ENCODE measurements at places on chromosomes 4 and X.

GRCh38 chrX:12779534-12779933 is 11.7 kb upstream of the PRPS2 start:
- DNase-seq, result no peak

- no peak for DNase-seq
These were observed 1906.6 kb upstream of the TENM3 start for GRCh38 chr4:180336494-180337090.

GRCh38 chr4:23972187-23972586 is 82.3 kb upstream of the PPARGC1A start:
- DNase-seq, result no peak

DNA sequence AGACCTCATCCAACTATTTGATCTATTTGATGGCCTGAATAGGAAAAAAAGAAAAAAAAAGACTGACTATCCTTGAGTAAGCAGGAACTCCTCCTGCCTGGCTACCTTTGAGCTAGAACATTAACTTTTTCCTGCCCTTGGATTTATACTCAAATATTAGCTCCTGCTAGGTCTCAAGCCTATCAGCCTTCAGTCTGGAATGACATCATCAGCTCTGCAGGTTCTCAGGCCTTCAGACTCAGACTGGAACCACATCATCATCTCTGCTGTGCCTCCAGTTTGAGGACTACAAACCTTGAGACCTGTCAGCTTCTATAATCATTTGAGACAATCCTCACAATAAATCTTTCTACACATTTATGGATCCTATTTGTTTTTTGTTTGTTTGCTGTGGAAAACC is 754.0 kb upstream of the SLIT2 start:
- no peak for DNase-seq

DNA sequence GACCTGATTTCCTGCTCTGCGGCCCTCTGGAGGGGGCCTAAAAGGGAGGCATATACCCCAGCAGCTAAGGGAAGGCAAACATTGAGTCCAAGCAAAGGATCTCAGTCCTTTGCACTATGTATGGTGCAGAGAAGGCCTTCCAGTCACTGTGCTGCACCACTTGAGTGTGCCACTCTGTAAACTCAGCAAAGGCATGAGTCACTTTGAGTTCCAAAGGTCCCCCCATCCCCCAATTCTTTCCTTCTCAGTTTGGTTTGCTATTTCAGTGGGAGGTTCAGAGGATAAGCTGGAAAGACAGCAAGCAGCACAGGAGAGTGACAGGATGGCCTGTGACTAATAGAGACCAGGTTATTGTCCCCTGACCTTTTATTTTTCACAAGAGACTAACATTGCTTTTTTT is 131.3 kb downstream of the FHDC1 start:
- no peak for DNase-seq

GRCh38 chr4:72119946-72120345 is 88.1 kb downstream of the NPFFR2 start:
- DNase-seq, result no peak

- DNase-seq, result peak; percentile 83
These were observed at the start of gene USP9X for GRCh38 chrX:41084893-41085511. USP9X (plus strand) TSS chrX:41085445; CDS start chrX:41123629, 38,184 bp downstream.

GRCh38 chr4:173094739-173095421 is 73.7 kb upstream of the GALNT7 start:
- DNase-seq, result no peak

DNA sequence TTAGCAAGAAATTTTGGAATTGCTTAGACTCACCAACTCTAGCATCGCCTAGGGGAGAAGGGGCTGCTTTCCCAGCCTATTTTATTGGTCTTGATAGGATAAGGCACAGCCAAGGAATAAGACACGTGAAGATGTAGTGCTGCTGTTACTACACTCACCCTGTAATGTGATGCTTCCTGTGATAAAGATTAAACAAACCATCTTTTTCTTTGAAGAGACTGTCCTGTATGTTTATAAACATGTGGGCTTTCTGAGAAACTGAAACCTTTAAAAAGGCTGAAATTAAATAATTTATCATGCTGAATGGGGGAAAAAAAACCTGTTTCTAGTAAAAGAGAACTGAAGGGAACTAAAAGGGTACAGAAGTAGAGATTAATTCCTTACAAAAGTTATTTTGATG is 13.2 kb downstream of the TAPT1 start:
- no peak for DNase-seq

DNA sequence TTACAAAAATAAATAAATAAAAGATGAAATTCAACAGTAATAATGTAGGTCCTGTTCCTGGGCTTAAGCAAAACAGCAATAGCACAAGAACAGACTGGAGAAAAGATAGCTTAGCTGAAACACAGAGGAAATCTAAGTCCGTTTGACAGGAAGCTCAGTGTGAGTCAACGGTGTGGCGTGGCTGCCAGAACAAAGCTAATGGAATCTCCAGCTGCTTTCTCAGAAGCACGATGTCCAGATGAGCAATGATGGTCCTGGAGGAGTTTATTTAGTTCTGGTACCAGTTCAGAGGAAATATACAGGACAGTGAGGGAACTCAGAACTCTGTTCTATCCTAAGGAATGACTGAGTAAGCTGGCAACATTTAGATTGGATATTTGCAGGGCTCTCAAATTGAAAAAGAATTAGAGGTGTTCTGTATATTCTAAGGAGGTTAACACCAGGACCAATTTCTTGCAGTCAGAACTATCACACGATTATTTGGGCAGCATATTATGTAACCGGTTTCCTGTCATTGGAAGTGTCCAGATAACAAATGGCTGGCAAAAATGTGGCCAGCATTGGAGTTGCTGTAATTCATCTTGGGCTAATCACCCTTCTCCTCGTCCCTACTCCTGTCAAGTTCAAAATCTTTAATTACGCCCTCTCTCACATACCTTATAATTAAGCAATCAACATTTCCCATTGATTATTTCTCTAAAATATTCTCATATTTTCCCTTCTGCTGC is 12.7 kb downstream of the GAB3 start:
- DNase-seq, result no peak

GRCh38 chr4:146335763-146336409 is 121.5 kb downstream of the REELD1 start:
- DNase-seq, result no peak

DNA sequence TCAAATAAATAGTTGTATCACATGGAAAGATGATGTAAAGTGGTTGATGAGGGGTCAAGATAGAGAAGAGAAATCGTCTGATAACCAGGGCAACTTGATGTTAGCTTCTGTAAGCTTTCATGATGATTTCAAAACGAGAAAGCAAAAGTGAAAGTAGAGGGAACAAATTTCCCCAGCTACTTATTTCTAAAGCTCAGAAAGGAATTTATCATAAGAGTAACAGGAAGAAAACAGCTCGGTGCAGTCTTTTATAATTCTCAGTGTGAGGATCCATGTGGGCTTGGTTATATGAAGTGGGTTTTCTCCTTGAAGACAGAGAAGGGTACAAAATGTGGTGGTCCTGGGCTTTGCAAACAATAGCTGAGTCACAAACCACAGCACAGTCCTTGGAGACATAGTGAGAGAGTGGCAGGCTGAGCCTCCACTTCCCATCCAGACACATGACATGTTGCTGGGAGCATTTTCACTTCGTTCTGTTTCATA is 32.1 kb upstream of the GLRA2 start:
- DNase-seq, result no peak

DNA sequence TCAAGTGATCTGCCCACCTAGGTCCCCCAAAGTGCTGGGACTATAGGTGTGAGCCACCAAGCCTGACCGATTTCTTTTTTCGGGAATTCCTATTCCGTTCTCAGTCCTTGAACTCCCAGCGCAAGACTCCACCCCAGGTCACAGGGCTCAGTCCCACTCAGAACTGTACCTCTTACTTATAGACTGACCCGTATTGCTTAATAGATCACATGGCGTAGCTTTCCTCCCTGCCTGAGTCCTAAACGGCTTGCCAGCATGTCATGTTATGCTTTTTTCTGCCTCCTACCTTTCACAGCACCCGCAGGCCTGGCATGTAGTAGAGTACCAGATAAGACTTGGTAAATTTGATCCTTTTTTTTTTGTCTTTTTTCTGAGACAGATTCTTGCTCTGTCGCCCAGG is 22.4 kb downstream of the SAT1 start:
- DNase-seq, result no peak

DNA sequence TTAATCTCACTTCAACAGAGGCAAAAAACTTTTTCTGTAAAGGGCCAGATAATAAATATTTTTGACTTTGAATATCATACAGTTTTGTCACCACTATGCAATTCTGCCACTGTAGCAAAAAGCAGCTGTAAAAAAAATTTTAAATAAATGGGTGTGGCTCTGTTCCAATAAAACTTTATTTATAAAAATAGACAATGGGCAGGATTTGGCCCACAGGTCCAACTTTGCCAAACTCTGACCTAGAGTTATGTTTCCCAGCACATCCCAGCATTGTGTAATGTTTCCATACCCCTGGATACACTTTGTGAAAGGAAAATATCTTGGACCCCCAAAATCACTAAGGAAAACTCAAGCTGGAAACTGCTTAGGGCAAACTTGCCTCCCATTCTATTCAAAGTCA is 94.9 kb upstream of the USP38 start:
- DNase-seq, result no peak

- DNase-seq, result no peak
These were observed 339.1 kb downstream of the PAPSS1 start for GRCh38 chr4:107380836-107381438.

- no peak for DNase-seq
These were observed 73.7 kb upstream of the STIM2 start for GRCh38 chr4:26786916-26787315.

- no peak for DNase-seq
These were observed 69.6 kb upstream of the C4orf50 start for GRCh38 chr4:6087669-6088341.

GRCh38 chr4:177367336-177367735 is 57.7 kb downstream of the NEIL3 start:
- no peak for DNase-seq

GRCh38 chr4:145982791-145983190 is 44.2 kb upstream of the ZNF827 start:
- no peak for DNase-seq

GRCh38 chr4:119103263-119103662 is 32.4 kb upstream of the MYOZ2 start:
- DNase-seq, result no peak

DNA sequence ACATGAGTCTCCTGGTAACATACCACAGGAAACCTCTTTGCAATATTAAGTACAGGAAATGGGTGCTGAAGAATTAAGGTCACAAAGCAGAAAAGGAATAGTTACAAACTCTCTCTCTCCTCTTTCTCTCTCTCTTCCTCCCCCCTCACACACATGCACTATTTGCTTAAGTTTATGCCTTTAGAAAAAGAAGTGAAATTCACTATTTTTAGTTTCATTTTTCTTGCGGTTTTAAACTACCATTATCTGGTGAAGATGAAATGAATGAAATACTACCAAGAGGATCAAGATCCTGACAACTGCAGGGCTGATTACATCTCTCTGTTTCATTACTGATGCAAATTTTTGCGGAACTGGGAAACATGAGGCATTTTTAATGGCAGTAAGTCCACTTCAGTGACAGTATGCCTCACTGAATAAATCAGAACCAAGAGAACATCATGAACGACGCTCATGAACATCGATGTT is 64.3 kb upstream of the FTHL17 start:
- DNase-seq, result no peak

GRCh38 chr4:85681221-85681657 is 206.3 kb downstream of the ARHGAP24 start:
- no peak for DNase-seq

DNA sequence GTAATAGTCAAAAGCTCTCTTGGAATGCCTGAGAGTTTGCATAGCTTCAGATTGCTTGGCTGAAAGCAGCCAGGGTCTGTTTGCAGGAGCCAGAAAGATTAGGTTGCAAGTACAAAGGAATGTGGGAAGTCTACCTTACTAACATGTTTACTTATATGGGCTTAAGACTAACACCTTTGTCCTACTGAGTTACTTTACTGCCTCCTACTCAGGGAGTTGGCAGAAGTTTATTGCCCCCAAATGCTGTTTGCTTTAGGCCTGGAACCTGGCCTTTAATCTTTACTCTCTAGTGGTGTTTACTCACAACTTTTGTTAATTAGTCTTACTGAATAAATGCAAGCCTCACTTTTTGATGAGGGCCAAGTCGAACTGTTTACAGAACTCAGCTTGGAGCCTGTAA is 219.4 kb upstream of the ZC4H2 start:
- DNase-seq, result no peak

- DNase-seq, result no peak
These were observed 409.1 kb upstream of the TEX13C start for GRCh38 chrX:124910611-124911010.

GRCh38 chr4:182144626-182145333 is 98.4 kb upstream of the TENM3 start:
- DNase-seq, result no peak

DNA sequence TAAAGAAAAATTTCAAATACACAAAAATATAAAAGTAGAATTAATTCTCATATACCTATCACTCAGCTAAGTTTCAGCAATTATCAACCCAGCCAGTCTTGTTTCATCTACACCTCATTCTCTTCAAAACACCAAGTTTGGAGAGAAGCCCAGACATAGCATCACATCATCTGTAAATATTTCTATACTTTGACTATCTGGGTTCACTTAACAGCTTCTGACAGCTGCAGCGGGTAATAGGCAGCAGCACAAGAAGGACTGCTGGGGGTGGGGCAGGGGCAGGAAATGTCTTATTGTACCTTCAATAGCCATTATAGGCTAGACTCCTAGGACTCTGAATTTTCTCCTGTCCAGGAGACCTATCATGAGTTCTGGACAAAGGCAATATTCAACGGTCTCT is 54.1 kb downstream of the PHF8 start:
- DNase-seq, result no peak

GRCh38 chr4:6224735-6225134 is 24.4 kb upstream of the JAKMIP1 start:
- no peak for DNase-seq

GRCh38 chrX:101223226-101223625 is 3.6 kb downstream of the DRP2 start:
- DNase-seq, result no peak

DNA sequence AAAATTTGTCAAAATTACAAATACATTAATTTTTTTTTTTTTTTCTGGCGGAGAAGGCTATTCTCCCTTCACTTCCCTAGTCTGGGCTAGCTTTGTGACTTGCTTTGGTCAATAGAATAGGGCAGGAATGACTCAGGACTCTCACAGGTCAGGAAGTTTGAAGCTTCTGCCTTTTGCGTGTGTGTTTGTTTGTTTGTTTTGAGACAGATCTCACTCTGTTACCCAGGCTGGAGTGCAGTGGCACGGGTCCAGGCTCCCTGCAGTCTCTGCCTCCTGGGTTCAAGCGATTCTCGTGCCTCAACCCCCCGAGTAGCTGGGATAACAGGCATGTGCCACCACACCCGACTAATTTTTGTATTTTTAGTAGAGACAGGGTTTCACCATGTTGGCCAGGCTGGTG is 55.9 kb upstream of the USP9X start:
- DNase-seq, result no peak

DNA sequence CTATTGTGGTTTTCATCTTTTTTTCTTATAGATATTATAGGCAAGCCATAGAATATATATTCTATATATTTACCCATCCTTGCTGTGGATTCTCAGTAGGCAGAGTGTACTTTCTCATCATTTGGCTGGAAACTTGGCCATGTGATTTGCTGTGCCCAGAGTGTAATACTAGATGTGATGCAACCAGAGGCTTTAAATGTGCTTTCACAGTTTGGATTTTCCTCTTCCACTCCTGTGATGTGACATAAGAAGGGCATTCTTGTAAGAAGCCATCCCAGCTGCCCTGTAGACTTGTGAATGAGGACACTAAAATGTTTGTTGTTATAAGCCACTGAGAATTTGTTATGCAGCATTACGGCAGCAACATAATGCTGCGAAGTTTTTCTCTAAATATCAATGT is 10.4 kb upstream of the HPGDS start:
- no peak for DNase-seq

GRCh38 chr4:16005676-16006075 is 42.7 kb upstream of the FGFBP2 start:
- DNase-seq, result no peak

- DNase-seq, result no peak
These were observed 60.2 kb upstream of the BLTP1 start for GRCh38 chr4:122091836-122092405.
